ENCODE measurements at places on chromosomes 5 and 9.

- no peak for DNase-seq
These were observed 25.3 kb downstream of the ARRDC3 start for GRCh38 chr5:91357806-91358205.

DNA sequence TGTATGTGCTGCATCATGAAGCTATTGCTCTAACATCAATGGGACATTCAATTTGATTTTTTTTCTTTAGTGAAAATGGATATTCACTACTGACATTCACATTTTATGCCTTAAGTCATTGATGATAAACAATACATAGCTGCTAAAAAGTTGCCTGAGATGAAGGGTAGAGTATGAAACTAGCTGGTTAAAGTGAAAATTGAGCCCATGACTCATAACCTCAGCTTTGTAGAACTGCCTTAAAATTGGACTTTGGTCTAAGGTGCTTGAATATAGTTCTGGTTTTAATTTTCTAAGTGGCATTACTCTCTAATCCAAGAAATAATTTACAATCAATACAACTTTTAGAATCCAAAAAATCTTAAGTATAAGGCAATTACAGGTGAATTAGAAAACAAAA is 740.4 kb upstream of the RIOK2 start:
- no peak for DNase-seq

- DNase-seq, result no peak
These were observed 848.8 kb upstream of the DMAC1 start for GRCh38 chr9:8648271-8648845.

DNA sequence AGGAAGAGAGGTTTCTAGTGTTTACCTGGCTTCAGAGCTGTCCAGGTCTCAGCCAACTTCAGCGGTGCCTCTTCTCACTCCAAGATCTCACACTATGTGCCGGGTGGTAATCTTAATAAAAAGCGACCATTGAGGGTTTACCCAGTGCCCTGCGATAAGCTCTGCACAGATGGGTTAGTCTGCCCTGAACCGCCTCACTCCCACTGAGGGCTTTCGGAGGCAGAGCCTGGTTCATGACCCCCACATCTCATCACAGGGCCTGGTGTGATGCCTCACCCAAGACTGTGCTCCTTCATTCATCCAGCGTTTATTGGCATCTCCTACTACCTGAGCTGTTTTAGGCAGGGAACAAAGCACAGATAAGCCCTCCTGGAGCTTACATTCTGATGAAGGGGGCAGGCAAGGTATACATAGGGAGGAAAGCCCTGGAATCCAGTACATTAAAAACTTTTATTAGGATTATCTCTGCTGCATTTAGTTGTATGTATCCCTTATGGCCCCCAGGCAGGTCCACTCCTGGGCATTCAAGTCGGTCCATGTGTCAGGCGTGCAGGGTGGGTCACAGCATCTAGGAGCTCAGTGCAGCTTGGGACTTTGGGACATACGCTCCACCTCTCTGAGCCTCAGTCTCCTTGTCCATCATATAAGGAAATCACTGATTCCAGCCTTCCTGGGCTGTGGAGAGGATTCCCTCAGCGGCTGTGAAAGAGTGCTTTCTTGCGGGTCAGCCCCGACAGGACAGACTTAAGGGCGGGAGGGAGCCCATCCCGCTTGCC is 613 bp upstream of the COL15A1 start:
- no peak for DNase-seq

DNA sequence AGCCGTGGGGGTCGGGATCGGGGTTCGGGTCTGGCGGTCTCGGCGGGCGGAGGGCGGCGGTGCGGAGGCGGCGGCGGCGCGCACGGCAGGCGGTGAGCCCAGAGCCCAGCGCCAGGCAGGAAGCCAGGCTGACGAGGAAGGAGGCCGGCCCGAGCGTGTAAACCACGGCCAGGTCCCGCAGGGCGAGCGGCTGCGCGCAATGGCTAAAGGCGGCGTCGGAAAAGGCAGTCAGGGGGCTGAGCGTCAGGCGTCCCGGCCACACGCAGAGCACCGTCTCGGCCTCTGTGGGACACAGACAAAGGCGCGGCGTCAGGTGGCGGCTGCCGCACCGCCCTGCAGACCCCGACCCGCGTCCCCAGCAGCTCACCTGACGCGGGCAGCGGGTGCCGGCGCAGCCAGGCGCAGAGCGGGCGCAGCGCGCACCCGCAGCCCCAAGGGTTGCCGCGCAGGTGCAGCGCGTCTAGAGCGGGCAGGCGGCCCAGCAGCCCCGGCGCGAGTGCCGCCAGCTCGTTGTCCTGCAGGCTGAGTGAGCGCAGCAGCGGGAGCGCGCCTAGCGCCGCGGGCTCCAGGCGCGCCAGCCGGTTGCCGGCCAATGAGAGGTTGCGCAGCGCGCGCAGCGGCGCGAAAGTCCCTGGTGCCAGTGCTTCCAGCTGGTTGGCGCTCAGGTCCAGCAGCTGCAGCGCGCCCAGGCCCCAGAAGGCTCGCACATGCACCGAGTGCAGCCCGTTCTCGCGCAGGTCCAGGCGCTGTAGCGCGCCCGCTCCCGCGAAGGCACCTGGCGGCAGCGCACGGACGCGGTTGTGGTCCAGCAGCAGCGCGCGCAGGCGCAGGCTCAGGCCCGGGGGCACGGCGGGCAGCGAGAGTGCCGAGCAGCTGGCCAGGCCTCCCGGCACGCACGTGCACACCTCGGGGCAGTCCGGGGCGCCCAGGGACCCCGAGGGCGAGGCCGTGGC is 671 bp downstream of the LRRC26 start:
- DNase-seq, result no peak

DNA sequence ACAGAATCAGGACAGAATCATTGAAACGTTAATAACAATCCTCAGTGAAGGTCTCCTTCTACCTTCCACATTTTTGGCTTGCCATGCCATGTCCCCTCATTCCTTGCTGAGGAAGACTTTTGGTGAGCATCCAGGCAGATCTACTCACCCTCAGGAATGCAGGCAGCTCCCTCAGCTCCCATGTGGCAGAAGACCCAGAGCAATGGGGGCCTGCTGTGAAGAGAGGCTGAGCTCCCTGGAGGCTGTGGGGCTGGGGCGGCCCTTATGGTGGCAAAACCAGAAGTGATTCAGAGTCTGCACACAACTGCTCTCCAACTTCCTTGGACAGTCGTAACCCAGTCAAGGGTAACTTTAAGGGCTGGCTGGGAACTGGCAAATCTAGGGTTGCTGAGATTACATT is 247.2 kb upstream of the EFNA5 start:
- DNase-seq, result no peak

DNA sequence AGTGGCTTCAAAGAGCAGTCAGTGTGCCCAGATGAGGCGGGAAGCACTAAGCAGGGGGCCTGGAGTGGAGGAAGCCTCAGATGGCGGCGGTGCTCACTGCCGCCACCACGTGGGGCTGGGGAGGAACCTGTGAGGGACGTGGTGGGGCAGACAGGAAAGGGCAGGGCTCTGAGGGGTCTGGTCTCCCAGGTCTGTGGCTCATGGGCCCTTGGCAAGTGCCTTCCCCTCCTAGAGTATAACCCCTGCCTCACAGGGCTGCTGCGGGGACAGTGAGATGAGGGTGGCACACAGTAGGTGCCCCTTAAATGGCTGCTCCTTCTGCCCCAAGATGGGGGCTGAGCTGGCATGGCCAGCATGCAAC is 26.6 kb downstream of the NR5A1 start:
- DNase-seq, result no peak

- DNase-seq, result no peak
These were observed 54.3 kb upstream of the ZSWIM6 start for GRCh38 chr5:61277781-61278180.

DNA sequence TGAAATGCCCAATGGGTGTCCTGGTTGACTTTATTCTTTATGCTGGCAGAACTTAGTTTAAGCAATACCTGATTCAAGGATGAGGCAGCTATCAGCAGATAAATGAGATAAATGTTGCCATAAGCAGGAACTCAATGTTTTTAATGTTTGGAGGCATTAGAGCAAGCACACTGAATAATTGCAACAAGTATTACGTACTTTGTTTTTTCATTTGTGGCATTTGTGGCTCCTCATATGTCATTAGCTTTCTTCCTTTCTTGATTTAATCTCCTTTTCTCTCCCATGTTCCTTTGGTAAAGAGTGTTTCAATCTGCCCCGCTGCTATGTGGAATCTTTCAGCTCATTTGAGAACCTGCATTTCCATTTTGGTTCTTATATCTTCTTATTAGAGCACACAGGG is 6.4 kb upstream of the NR3C1 start:
- no peak for DNase-seq

GRCh38 chr9:20940447-20941173 is 90.8 kb downstream of the HACD4 start:
- no peak for DNase-seq

DNA sequence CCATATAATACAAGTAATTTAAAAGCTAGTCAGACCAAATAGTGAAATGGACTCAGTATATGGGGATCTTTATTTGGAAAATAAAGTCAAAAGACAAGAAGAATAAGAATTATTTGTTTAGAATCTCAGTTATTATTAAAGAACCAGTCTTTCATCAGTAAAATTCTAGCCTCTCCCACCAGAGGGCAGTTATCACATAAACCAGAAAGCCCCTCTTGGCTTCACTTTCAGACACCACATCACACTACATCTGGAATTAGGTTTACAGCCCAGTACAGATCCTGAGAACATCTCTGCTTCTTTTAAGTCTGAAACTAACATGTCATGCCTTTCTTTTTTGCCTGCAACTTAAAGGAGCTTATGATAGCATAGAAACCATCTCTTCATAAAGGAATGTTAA is 12.2 kb upstream of the HSPB3 start:
- DNase-seq, result no peak

GRCh38 chr9:107566611-107567061 is 77.1 kb upstream of the KLF4 start:
- no peak for DNase-seq

DNA sequence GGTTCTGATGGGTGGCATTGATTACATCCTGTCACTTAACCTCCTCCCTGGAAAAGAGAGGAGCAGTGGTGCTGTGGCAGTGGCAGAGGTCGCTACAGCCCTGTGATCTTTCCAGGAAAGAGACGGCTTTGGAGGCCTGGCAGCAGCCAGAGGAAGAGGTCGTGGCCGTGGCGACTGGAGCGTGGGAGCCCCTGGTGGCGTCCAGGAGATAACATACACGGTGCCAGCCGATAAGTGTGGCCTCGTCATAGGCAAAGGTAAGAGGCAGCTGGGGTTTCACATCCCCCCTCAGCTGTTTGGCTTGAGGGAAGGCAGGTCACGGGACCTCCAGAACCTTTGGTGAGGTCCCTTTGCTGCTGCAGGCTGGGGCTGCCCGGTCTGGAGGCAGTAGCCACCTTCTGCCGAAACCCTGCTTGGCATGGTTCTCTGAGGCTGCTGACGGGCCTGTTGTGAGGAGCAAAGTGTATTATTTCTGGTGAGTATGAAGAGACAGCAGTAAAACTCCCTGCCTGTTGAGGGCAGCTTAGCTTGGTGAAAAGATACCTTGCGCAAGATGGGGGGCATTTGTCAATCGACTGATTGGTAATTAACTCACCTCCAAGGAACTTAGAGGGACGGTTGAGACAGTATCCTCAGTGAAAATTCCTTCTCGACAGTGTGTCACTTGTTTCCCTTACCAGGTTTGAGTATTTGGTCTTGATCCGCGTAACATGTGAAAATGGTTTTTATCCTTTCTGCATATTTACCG is 38.0 kb upstream of the PRDM12 start:
- no peak for DNase-seq

GRCh38 chr9:34375901-34376595 is 650 bp downstream of the MYORG start:
- DNase-seq, result peak; percentile 56

Measured in CD4-positive, alpha-beta T cell (primary cell).